ENCODE measurements at places on chromosomes 11 and 22. TPM values are rescaled to one million over a fixed set of nuclear protein-coding genes. Genes with fewer than 3 reads are reported as not detected.
A peak's percentile ranks its signal among the peaks of the same experiment; 100 is the strongest.

The RCOR2 gene
- total RNA-seq = 0.17 TPM

GRCh38 chr11:16985297-16985696, 28.9 kb downstream of the PLEKHA7 start:
- no peak overlapping the region for H3K27ac ChIP-seq
- DNase-seq = no peak
- H3K27me3 ChIP-seq = no peaks in the 10 kb centered on the region
- H3K4me3 ChIP-seq = no peak overlapping the region
- H3K4me1 ChIP-seq = peaks cover 26% of the 10 kb centered on the region
- H3K36me3 ChIP-seq = no peaks in the 10 kb centered on the region

DNA sequence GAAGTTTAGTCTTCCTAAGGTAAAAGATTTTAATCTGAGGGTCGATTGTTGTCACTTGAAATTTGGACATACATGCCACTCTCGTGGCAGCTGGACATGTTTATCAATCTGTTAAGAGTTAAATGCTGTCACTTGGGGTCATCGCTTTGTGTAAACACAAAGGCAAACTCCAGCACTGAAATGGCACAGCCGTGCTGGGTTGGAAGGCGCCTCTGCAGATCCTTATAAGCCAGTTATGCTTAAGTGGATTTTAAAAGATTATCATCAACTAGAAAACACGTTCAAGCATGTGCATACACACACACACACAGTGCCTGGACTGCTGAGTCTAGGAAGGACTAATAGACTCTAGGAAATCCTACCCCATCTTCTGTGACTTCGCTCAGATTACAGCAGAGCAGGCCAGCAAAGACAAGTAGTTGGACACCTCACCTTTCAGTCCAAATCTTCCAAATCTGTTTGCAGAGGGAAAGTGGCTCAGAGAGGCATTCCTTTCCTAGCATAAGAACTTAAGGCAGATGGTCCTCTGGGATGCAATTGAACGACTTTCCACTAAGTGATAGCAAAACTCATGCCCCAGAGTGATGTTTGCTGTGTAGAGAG, 83.7 kb downstream of the CACNG2 start:
- H3K4me3 ChIP-seq = no peak overlapping the region
- H3K36me3 ChIP-seq = no peaks in the 10 kb centered on the region
- DNase-seq = no peak
- H3K4me1 ChIP-seq = no peaks in the 10 kb centered on the region
- peaks cover 15% of the 10 kb centered on the region for H3K27me3 ChIP-seq
- no peak overlapping the region for H3K27ac ChIP-seq

- no peak for DNase-seq
- no peaks in the 10 kb centered on the region for H3K36me3 ChIP-seq
- H3K4me1 ChIP-seq = peaks cover 25% of the 10 kb centered on the region
- H3K27ac ChIP-seq = no peak overlapping the region
- no peaks in the 10 kb centered on the region for H3K27me3 ChIP-seq
Measured at GRCh38 chr22:37173709-37174108, 14.3 kb downstream of the C1QTNF6 start.

GRCh38 chr11:31827455-31828206, 16.5 kb upstream of the PAX6 start:
- H3K36me3 ChIP-seq = no peaks in the 10 kb centered on the region
- H3K4me1 ChIP-seq = peaks cover 19% of the 10 kb centered on the region
- DNase-seq = peak; percentile 4
- H3K27me3 ChIP-seq = peaks cover 65% of the 10 kb centered on the region

DNA sequence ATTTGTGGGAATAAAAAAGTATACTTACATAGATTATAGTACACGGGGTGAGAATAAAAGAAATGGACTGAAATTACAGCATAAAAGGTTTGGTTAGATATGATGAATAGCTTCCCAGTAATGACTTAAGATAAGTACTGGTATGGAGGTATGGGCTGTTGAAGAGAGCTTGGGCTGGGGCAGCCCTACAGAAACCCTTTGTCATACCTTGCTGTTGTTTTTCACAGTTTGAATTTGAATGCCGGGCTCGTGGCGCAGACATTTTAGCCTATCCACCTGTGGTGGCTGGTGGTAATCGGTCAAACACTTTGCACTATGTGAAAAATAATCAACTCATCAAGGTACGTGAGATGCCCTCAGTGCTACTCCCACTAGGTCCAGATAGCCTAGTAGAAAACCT, 42.3 kb upstream of the RBX1 start:
- peaks cover 2% of the 10 kb centered on the region for H3K36me3 ChIP-seq
- H3K27me3 ChIP-seq = no peaks in the 10 kb centered on the region
- no peak for DNase-seq
- no peak overlapping the region for H3K27ac ChIP-seq

DNA sequence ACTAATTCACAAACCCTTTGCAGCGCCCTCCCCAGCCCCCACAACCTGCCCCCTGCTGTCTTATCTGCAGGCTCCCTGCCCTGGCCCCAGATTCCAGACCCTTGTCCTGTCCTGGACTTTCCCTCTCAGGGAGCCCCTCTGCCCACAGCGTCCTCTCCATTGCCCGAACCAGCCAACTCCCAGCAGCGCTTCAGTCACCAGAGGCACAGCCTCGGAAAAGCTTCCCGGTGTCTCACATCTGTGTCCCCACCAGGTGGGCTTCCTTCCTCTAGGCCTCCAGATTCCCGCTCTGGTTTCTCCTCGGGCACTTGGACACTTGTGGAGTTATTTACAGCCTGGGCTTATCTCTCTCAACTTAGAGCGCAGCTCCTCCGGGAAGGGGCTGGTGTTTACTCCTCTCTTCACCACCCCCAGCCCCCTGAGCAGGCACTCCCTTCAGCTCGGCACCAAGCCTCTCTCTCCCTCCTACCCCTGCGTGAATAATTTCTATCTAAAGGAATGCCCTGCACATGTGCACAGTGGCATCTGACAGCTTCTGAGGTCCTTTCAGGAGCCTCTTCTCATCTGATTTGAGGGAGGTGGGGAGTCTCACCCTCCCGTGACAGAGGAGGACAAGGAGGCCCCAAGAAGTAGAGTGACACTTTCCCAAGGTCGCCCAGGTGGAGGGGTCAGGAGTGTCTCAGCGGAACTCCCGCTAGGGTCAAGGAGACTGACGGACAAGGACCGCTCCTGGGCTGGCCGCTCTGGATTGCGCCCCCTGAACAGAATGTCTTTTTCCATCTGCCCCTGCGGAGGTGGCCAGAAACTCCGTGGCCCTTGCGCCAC, 838 bp downstream of the WNT11 start:
- H3K36me3 ChIP-seq = no peaks in the 10 kb centered on the region
- peaks cover 48% of the 10 kb centered on the region for H3K27me3 ChIP-seq
- H3K4me1 ChIP-seq = peaks cover 12% of the 10 kb centered on the region
- DNase-seq = no peak
- H3K27ac ChIP-seq = no peak overlapping the region
- peak overlapping the region; percentile 27 for H3K4me3 ChIP-seq

The OR56A1 gene
- total RNA-seq = not detected

DNA sequence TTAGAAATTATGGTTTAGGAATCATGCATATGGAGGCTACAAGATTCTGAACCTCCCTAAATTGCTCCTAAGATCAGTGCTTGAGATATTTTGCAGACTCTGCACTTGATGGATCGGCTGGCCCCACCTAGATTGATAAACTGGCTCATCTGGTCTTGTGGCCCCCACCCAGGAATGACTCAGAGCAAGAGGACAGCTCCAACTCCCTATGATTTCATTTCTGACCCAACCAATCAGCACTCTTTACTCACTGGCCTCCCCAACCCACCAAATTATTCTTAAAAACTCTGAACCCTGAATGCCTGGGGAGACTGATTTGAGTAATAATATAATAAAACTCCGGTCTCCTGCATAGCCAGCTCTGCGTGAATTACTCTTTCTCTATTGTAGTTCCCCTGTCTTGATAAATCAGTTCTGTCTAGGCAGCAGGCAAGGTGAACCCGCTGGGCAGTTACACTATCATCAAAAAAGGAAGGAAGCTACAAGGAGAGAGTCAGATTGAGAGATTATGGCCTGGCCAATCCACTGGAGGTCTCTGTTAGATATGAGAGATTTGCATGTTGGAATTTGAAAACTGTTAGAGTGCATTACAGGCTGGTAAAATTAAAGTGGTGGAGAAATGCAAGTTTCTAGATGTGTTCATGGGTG, 245.8 kb downstream of the CSNK2A3 start:
- H3K36me3 ChIP-seq = no peaks in the 10 kb centered on the region
- no peaks in the 10 kb centered on the region for H3K4me1 ChIP-seq
- DNase-seq = no peak
- H3K27ac ChIP-seq = no peak overlapping the region
- no peak overlapping the region for H3K4me3 ChIP-seq

DNA sequence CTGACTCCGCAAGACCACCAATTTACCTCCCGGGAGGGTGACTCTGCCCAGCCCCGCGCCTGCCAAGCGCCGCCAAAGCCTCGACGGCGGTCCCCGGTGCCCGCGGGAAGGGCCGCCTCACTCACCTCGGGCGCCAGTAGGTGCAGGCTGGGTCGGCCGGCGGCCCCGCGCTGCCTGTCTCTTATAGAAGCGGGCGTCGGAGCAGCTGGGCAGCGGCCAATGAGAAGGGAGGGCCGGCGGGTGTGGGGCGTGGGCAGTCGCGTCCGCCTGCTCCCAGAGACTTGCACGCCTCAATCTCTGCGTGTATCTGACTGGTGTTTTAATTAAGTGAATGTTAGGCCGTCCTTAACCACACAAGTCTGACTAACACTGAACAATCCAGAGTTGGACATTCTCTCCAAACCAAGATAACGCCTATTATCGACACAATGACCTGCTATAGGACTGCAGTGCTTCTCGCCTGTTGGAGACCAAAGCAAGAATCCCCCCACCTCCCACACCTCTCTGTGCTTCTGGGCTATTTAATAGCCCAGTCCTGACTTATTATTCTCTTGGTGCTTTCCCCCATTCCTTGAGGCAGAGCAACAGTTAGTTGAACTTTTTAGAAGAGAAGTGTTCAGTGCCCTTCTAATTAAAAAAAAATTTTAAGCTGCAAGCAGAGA, at the start of gene TPH1:
TPH1 (minus strand) TSS at position 154 of the 662 bp plus-strand sequence. CDS start 5,507 bp downstream, outside the sequence.
- H3K36me3 ChIP-seq = peaks cover 7% of the 10 kb centered on the region
- H3K27me3 ChIP-seq = peaks cover 39% of the 10 kb centered on the region
- no peak within 1 kb of the TSS for H3K27ac ChIP-seq

DNA sequence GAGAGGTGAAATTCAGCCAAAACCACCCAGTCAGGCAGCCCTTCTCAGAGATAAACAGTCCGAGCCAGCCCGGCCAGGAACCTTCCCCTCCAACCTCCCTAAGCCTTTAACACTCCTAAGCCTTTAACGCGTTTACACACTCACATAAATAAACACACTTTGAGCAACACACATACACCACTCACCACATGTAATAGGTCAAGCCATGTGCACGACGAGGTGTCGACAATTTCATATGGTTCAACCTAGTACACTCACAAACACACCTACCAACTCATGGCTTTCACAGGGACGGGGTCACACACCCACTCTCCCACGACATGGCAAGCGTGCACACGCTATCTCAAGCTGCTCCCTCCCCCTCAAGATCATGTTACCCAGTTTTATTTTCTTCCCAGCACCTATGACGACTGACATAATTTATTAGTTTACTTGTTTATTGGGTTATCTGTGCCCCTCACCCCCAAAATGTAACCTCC, 15.5 kb downstream of the SLC43A1 start:
- no peak overlapping the region for H3K4me3 ChIP-seq
- no peaks in the 10 kb centered on the region for H3K4me1 ChIP-seq
- H3K36me3 ChIP-seq = peaks cover 24% of the 10 kb centered on the region
- no peak overlapping the region for H3K27ac ChIP-seq
- no peak for DNase-seq
- H3K27me3 ChIP-seq = no peaks in the 10 kb centered on the region

- no peaks in the 10 kb centered on the region for H3K4me1 ChIP-seq
- no peak for DNase-seq
- no peaks in the 10 kb centered on the region for H3K27me3 ChIP-seq
- H3K4me3 ChIP-seq = no peak overlapping the region
Measured at GRCh38 chr22:37618072-37618656, 9.5 kb downstream of the GGA1 start.

DNA sequence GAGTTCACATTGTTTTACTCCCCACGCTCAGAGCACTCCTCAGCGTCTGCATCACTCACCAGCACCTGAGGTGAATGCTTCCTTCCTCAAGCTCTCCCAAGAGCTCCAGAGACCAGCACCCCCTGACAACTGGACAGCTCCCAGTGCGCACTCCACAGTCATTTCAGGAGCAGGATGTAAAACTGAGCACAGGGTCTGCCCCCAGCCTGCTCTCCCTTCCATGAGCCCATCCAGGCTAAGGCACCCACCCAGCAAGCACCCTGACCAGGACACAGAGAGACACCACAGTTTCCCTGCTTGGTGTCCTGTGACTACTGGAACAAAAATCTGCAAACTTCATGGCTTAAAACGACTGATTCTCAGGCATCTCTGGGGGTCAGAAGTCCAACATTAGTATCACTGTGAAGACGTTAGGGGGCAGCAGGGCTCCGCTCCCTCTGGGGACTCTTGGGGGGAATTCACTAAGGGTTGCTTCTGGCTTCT, 3.3 kb downstream of the SCGB1D2 start:
- peak; percentile 70 for DNase-seq
- no peaks in the 10 kb centered on the region for H3K4me1 ChIP-seq
- H3K4me3 ChIP-seq = no peak overlapping the region

DNA sequence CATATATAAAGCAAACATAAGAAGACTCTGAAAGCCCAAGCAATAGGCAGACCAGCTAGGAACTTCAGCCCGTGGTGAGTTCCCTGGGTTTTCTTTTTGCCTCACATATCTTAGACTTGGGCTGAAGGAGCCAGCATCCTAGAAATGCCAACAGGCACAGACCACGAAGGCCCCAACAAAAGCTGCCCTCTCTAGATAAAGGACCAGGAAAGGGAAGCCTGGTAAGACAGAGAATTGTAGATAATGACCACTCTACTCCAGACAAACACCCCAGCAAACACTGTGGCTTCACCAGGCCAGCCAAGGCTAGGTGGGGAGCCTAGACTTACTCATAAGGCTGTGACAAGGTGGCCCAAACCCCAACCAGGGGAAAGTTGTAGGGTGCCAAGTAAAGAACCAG, 11.2 kb downstream of the GAL start:
- no peak overlapping the region for H3K4me3 ChIP-seq
- H3K27me3 ChIP-seq = peaks cover 3% of the 10 kb centered on the region
- peaks cover 4% of the 10 kb centered on the region for H3K36me3 ChIP-seq
- no peak for DNase-seq
- H3K4me1 ChIP-seq = peaks cover 9% of the 10 kb centered on the region

The OR52K1 gene
- not detected for total RNA-seq

The HTATIP2 gene
- total RNA-seq = 78.3 TPM

DNA sequence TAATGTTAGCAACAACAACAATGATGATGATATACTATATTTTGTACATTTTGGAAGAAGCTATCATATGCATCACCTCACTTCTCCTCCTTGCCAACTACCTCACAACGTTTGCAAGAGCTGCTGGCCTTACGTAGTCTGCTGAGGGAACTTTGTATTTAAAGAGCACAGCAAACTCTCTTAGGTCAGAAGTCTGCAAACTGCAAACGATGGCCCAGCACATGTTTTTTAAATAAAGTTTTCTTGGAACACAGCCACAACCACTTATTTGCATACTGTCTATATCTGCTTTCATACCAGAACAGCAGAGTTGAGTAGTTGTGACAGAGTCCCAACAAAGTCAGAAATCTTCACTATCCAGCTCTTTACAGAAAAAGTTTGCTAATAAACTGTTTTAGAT, 261.7 kb downstream of the TENM4 start:
- DNase-seq = no peak
- no peak overlapping the region for H3K27ac ChIP-seq
- H3K36me3 ChIP-seq = no peaks in the 10 kb centered on the region
- H3K27me3 ChIP-seq = peaks cover 10% of the 10 kb centered on the region

The SLC7A4 gene
- total RNA-seq = not detected

The MORC2 gene
- 18.6 TPM for total RNA-seq

Data from activated naive CD4-positive, alpha-beta T cell treated with anti-CD3 and anti-CD28 coated beads for 36 hours (primary cell).